ENCODE measurements at places on chromosomes 2 and 18.

DNA sequence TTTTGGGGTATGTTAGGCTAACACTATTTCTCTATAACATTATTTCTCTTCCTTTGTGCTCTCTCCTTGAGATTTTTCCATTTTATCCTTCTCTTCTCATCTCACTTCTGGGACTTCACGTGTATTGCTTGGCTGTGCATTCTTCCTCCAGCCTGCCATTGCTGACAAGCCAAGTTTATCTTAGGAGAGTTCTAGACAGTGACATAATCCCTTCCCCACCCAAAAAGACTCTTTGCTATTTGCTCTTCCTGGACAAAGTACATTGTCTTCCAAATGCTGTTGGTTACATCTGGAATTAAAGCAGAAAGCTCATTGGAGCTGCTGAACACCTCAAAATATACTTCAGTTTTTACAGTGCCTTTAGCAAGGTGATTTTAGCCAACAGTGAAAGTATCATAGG, 8.9 kb downstream of the TSPYL6 start:
- no peak for DNase-seq

DNA sequence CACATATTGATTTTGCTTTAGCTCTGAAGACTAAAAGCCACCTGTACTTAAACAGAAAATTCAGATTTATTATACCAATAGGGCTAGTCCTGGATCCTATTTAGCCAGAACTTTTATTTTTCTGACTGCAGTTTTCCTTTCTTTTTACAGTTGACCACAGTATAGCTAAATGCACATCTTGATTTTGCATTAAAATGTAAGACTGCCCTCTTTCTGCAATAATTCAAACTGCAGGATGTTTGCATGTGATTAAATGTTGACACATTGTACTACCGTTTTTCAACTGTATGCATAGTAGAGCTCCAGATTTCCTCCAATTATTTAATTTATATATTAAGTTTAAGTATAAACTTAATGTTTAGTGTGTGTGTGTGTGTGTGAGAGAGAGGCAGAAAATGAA, 1262.9 kb downstream of the SUCLG1 start:
- peak; percentile 2 for DNase-seq

DNA sequence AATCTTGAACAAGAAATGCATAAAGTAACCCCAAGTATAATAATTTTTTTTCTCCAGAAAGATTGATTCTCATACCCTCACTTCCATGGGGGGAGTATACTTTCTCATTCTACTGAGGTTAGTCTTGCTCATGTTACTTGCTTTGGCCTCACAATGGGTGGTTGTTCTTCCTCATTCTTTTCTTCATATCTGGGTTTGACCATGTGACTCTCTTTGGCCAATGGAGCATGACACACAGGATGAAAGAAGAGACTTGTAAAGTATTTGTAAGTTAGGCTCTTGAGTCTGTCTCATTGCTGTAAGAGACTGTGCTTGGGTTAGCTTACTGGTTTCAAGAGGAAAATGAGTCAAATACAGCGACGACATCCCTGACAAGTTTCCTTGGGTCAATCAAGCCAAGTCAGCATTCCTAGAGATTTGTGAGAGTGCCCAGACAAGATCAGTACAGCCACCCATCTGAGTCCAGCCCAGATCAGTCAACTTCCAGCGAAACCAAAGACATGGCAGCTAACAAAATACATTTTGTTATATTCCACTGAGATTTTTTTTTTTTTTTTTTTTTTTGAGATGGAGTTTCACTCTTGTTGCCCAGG, 970.2 kb downstream of the BCL11A start:
- no peak for DNase-seq

DNA sequence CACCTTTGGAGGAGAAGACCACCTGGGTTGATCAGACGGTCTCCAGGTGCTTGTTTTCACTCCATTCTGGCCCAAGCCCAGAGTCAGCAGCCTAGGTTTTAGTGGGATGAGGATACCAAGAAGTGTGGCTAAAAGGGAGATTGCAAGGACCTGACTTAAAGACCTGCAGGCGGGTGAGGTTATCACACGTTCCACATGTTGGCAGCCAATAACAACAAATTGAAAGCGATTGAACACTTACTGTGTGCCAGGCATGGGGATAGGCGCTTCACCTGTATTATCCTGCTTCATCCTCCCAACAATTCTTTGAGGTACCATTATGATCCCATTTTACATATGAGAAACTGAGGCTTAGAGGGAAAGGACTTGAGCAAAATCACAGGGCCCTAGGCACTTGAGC, 5.0 kb downstream of the ARL4C start:
- DNase-seq = no peak

GRCh38 chr2:120667981-120668380, 67.7 kb upstream of the GLI2 start:
- no peak for DNase-seq

DNA sequence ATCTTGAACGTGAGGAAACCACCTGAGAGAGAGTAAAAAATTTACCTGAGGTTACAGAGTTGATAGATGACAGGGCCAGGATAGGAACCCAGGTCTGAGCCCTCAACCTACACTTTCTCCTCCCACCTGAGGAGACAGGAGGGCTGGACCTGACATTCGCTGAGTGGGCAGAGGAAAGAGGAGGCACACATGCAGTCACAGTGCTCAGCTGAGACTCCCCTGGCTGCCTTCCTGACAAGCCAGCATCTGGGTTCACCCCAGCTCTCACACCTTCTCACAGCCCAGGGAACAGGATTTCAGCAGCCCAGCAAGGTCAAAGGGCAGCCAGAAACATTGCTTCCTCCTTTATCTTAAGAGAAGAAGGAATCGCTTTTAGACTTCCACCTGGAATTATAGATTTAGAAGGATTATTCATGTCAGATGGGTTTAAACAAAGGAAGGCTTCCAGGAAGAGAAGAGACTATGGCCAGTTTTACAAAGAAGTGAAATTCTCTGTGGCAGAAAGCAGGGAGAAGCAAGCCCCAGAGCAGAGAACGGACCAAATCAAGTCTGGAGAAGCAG, 18.1 kb upstream of the PKDCC start:
- DNase-seq = no peak

- DNase-seq = no peak
Measured at GRCh38 chr2:191682126-191682525, 4.2 kb downstream of the NABP1 start.

DNA sequence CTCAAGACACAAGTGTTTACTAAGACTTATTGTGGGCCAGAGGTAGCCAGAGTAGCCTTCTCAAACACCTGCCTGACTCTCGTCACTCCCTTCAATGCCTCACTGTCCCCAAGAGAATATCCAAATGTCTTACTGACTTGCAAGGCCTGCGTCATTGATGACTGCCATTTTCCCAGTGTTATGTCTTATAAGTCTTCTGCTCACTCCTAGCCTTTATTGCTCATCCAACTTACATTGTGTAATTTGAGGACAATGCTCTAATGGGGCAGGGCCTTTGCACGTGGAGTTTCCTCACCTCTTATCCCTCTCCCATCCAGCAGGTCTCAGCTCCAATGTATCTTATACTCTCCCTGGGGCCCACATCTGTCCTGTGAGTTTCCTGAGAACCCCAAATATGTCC, 10.1 kb upstream of the CD226 start:
- no peak for DNase-seq

DNA sequence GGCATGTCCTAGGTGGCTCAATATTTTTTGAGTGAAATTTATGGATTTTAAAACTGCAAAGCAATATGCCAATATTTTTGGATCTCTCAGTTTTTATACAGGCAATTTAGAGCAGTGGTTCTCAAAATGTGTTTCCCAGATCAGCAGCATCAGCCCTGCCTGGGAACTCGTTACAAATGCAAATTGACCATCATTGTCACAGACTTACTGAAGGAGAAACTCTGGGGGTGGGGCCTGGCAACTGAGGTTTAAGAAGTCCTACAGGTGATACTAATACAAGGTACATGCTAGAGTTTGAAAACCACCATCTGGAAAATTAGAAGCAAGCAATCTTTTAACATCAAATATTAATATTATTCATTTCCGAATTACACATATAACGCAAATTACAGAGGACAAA, 215.6 kb upstream of the PID1 start:
- DNase-seq = no peak

DNA sequence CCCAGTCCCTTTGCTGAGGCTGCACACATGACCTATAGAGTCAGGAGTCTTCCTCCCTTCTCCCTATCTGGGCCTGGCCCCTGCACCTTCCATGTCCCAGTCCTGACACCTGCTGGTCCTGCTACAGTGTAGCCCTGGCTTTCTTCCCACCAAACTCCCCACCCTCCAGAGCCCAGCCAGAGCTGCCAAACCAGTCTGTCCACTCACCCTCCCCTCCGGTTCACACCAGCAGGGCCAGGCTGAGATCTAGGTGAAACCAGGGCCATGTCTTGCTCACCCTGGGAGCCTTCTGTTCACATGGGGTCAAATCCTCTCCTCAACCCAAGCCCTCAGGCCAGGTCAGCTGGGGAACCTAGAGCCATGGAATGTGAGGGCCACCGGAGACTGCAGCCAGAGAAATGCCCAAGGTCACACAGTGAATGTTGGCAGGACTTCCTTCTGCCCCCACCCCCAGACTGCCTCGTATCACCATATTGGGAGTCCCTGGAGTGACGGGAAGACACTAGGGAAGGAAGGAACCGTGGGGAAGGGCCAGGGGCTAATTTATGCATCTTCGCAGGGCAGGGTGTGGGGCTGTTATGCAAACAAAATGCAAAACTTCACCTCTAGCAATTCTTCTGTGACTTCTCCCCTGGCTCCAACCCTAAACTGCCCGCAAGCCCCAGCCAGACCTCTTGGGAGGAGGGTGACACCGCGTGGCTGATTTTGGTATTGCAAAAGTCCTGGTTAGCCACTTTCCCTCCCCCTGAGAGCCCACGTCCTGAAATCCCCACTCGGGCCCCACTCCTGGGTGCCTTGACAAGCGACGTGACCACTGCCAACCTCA, 14.6 kb downstream of the TNS1 start:
- DNase-seq = peak; percentile 46

- DNase-seq = peak; percentile 73
Measured at GRCh38 chr2:98455494-98455976, 10.9 kb downstream of the INPP4A start.

DNA sequence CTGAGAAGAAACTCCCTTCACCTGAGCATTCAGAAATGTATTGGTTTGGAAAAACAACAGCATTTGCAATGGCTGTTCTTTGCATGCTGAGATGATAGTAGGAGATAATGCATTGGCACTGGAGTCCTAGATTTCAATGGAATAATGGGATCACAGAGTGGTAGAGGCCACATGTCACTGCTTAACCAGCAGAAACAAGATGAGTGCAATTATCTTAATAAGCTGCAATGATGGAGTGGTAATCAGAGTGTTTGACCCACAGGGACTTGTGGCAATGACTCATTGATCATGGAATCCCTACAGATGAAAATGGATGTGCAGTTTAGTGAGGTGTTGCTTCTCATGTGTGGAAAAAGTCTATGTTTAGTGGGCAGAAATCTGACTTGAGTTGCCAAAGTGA, 218.8 kb upstream of the ZEB2 start:
- no peak for DNase-seq

DNA sequence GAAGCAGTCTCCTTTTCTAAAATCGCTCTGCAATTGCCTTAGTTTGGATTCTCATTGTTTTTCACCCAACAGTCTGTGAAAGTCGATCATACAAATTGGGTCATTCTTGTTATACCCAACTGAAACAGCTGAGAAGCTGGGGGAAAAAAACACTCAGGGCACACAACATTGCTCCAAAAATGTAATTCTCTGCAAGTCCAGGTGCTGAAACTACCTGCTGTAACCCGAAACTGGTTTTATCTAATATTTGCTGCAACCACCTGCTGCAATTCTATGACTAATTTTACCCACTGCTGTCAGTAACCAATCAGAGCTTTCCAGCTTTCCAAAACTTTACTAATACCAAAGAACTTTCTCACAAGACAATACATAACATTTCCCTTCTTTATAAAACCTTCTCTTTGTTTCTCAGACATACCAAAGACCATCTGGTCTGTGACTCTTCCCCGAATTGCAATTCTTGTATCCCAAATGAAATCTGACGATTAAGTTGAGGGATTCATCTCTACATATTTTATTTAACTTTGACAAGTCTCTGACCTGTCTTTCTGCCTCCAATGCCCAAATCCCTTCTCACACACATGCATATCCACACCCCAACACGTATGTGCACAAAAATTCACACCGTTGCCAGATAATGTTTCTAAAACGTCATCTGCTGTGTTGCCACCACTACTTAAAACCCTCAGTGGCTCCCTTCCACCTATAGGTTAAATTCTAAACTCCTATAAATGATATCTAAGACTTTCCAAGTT, 198.3 kb downstream of the PIEZO2 start:
- no peak for DNase-seq

DNA sequence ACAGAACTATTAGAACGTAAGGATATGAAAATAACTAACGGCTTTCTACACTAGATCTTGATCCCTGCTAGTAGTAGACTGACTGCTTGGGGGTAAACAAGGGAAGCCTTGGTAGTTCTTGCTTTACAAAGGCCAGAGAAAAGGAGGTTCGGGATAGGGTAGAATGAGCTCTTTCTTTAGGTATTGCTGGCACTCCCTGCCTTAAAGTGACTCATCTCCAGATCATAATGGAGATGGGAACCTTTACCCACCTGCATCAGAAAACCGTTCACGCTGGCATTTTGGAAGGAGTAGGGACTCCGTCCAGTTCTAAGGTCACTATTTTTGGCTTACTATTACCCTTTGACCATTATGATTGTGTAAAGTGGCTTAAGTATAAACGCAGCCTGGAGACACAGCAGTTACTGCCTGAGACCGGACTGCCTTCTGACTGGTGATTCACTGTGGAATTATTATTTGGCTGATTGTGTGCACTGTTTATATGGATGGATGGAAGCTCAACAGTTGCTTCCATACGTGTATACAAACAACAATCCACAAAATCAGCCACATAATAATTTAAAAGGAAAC, 482.5 kb downstream of the STK39 start:
- no peak for DNase-seq

GRCh38 chr18:21012308-21012707, 99.3 kb downstream of the ROCK1 start:
- no peak for DNase-seq

DNA sequence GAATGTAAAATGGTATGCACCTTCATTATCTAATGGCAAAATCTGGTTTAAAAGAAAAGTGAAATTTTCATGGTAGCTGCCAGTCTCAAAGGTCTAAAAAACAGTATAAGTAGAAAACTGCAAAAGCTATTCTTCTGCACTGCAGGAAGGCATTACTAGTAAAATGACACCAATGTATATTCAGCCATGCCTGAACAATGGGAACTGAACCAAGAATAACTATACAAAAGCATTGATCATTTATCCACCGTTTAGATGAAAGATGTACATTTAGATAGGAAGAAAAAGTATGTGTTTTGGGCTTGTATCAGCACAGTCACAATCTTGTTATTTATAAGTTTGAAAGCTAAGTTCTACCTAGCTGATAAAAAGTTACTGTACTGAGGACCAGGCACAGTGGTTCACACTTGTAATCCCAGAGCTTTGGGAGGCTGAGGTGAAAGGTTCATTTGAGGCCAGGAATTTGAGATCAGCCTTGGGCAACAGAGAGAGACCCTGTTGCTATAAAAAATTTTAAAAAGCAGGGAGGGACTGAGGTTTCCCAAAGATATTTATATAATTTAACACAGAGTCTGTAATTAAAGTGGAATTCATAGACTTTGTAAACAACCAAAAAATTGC, 163.1 kb upstream of the WDSUB1 start:
- no peak for DNase-seq
